ENCODE measurements at places on chromosomes 13 and 19.

DNA sequence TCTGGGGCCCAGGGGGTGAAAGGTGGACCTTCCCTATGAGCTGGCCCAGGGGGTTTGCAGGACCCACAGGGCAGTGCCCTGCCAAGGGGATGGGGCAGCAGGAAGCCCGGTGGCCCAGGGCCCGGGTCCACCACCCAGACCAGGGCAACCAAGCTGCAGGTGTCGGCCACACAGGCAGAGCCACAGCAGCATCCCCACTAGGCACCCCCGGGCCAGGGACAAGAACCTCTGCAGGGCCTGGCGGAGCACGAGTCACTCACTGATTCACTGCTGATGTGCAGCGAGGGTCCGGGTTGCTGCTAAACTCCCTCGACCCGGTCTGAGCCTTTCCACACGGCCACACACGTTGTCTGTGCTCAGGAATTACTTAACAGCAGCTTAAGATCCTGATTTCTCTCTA, 8.8 kb downstream of the FZR1 start:
- no peak for DNase-seq

DNA sequence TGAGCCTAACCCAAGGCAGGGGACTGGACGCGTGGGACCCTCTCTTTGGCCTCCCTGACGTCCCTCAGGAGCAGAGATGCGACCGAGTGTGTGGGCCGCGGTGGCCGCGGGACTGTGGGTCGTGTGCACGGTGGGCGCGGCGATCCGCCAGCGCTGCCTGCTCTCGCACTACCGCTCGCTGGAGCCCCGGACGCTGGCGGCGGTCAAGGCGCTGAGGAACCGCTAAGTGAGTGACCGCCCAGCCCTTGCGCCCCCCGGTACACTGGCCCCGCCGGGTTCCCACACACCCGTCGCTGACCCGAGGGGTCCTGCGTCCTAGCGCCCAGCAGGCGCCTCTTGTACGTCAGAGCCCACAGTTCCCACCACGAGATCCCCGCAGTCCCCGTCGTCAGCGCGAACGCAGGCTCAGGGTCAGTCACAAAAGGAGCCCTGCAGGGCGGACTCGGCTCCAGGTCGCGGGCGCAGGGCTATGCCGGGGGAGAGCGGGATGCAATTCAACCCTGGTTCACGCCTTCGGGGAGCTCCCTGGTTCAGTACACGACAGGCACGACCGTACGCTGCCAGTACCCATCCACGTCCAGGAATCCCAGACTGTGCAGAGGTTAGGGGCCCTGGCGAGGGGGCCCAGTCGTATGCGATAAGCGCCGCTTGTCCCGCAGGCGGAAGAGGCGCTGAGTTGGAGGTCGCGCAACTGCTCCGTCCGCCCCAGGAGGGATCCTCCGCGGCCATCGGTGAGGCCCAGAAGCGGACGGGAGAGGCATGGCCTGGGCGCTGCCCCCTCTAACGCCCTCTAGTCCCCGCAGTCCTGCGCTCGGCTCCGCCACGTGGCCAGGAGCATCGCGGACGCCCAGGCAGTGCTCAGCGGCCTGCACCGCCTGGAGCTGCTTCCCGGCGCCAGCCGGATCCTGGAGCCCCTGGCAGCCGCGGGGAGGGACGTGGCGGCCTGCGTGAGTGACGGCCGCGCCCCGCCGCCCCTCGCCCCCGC, 3.6 kb upstream of the IFNL2 start:
- no peak for DNase-seq

GRCh38 chr13:77981281-77981881, 62.8 kb upstream of the EDNRB start:
- peak; percentile 31 for DNase-seq

GRCh38 chr19:2289714-2290435, 7.9 kb upstream of the PEAK3 start:
- no peak for DNase-seq

DNA sequence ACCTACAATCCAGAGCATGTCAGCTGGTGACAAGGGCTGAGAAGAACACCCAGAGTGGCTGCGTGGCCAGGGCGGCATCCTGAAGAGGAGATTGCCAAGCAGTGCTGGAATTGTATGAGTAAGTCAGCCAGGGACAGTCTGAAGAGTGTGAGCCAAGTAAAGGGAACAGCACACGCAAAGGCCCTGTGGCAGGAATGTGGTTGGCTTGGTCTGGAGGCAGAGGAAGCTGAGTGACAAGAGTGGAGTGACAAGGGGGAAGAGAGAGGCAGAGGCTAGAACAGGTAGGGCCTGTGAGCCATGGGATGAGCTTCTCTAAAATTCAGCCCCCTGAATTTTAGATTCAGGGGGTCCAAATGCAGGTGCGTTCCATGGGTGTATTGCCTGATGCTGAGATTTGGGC, 53.7 kb upstream of the UQCRFS1 start:
- no peak for DNase-seq

GRCh38 chr13:42539670-42540069, 34.3 kb upstream of the TNFSF11 start:
- no peak for DNase-seq

DNA sequence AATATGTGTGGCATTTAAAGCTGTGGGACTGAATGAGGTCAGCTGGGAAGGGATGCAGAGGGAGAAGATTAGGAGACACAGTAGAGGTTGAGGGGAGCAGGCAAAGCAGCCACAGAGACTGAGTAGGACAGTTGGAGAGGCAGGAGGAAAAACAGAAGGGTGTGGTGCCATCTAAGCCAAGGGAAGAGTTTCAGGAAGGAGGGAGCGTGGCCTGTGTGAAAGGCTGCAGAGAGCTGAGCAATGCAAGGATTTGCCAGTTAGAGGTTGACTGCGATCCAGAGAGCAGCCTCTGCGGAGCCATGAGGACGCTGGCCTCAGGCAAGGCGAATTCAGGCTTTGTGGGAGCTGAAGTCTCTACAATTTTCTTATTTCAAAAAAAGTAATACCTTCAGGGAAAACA, 28.9 kb downstream of the SOX21 start:
- no peak for DNase-seq

GRCh38 chr19:4361152-4362046, 18.0 kb downstream of the MPND start:
- no peak for DNase-seq

DNA sequence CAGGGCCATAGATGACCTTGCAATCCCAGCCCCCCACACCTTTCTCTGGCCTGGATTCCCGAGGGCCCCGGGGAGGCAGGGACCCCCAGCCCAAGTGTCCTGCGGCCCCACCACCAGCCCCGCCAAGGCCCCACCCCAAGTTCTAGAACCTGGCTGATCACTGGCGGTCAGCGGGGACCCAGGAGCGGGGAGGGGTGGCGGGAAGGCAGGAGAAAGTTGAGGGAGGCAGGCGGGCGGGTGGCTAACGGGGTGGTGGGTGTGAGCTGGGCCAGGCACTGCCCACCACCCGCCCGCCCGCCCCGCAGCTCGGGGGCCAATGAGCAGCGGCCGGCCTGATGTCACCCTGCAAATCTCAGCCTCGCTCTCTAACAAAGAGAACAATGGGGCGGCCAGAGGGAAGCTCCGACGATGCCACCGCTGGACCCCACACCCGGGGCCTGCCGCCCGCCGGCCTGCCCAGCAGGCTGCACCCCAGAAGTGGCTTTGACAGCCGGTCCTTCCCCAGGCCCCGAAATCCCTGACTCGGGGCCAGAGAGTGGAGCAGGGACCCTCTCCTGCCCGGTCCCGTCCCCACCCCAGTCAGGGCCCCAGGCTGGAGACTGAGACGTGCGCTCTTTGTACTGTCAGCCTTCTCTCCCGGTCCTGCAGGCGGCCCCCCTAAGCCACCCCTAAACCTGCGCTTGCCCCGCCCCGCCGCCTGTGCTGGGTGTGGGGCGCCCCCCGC, 1.6 kb downstream of the MEX3D start:
- DNase-seq, result peak; percentile 87

DNA sequence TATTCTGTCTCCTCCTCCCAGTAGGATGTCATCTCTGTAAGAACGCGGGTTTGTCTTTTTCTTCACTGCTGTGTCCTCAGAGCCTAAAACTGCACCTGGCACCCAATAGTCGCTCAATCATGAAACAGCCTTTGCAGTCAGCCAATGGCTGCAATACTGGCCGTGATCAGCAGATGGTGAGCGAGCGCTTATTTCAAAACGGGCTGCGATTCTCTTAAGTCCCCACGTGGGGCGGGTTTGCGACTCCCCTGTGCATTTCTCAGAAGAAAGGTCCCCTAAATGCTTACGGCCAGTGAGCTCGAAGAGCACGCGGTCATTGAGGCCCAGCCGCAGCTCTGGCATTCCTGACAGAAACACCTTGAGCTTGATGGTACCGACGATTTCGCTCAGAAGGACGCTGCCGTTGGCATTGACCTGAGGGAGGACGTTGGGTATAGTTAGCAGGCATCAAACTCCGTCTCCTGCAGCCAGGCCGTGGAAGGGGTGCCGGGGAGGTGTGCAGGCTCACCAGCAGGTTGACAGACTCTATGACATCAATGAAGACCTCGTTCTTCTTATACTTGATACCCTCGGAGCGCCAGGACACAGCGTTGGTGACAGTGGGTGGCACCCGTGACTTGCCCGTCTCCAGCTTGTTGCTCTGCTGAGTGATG, 6.0 kb downstream of the AP1M2 start:
- peak; percentile 89 for DNase-seq

- DNase-seq, result no peak
These were observed 5.7 kb downstream of the CARS2 start for GRCh38 chr13:110700186-110700585.

- peak; percentile 48 for DNase-seq
These were observed 105.6 kb downstream of the SPRY2 start for GRCh38 chr13:80235166-80235966.

- peak; percentile 69 for DNase-seq
These were observed 402.5 kb upstream of the HTR2A start for GRCh38 chr13:47299304-47299703.

DNA sequence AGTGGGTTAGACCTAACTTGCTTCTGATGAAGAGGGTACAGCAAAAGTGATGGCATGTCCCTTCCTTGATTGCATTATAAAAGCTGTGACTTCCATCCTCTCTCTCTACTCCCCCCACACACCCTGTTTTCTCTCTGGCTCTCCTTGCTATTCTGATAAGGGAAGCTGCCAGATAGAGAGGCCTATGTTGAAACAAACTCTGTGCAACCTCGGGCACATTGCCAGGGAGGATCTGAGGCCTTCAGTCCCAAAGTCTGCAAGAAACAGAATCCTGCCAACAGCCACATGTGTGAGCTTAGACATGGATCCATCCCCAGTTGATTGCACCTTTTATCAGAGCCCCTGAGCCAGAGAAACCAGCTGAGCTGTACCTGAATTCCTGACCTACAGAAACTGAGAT, 44.8 kb upstream of the ARGLU1 start:
- peak; percentile 23 for DNase-seq

DNA sequence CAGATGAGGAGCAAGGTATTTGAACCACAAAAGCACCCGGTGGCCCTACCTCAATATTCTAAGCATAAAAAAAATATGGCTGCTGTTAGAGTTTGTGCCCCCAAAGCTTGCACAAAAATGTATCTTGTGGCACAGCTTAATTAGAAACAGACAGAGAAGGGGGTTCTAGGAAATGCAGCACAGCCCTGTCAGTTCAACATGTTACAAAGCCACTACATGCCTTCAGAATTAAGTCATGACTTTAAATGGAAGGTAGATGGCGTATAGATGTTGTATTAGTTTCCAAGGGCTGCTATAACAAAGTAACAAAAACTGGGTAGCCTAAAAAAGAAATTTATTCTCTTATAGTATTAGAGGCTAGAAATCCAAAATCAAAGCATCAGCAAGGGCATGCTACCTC, 703.8 kb downstream of the DIAPH3 start:
- no peak for DNase-seq
